NCI-H2029 (cell line): ENCODE measurements at places on chromosomes 11 and 22.

- no peak for DNase-seq
Measured at GRCh38 chr11:81825346-81825745, 908.3 kb downstream of the FAM181B start.

- no peak for DNase-seq
Measured at GRCh38 chr11:92480499-92480898, 255.9 kb downstream of the FAT3 start.

- no peak for DNase-seq
Measured at GRCh38 chr11:6734616-6735015, 37.2 kb downstream of the OR2AG2 start.

DNA sequence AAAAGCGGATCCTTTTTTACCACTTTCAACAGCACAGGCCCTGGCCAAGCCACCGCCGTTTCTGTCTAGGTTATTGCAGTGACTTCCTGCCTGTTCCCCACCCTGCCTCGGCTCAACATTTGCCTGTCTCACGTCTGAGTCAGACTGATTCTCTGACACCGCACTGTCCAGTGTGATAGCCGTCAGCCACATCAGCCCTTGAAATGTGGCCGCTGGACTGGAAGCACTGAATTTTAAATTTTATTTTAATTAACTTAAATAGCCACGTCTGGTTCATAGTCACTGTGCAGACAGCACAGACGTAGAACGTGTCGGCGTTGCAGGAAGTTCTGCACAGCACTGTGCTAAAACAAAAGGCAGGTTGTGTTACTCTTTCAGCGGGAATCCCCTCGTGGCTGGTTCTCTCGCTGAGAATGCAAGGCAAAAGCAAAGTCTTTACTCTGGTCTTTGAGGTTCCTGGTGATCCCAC lies 56.3 kb upstream of the ADSL start:
- DNase-seq, result no peak

- DNase-seq, result no peak
Measured at GRCh38 chr22:41928593-41929417, 2.2 kb upstream of the TNFRSF13C start.

DNA sequence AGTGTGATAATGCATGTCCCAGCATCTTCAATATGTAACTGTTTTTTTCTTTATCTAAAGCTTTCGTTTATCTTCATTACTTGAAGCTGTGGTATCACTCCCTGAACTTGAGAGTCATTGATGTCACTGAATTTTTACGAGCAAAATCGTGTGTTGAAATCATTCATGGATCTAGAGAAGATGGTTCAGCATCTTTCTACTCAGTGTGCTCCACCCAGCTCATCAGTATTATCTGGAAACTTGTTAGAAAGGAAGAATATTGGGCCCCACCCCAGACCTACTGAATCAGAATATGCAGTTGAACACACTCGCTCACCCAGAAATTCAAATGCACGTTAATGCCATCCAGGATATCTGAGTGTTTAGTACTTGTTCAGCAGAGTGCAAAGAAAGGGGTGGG lies 8.3 kb downstream of the CDON start:
- DNase-seq, result no peak

- DNase-seq, result no peak
Measured at GRCh38 chr11:35914816-35915215, 29.0 kb upstream of the LDLRAD3 start.

GRCh38 chr11:3905080-3905953 lies 49.9 kb downstream of the STIM1 start:
- DNase-seq, result no peak

DNA sequence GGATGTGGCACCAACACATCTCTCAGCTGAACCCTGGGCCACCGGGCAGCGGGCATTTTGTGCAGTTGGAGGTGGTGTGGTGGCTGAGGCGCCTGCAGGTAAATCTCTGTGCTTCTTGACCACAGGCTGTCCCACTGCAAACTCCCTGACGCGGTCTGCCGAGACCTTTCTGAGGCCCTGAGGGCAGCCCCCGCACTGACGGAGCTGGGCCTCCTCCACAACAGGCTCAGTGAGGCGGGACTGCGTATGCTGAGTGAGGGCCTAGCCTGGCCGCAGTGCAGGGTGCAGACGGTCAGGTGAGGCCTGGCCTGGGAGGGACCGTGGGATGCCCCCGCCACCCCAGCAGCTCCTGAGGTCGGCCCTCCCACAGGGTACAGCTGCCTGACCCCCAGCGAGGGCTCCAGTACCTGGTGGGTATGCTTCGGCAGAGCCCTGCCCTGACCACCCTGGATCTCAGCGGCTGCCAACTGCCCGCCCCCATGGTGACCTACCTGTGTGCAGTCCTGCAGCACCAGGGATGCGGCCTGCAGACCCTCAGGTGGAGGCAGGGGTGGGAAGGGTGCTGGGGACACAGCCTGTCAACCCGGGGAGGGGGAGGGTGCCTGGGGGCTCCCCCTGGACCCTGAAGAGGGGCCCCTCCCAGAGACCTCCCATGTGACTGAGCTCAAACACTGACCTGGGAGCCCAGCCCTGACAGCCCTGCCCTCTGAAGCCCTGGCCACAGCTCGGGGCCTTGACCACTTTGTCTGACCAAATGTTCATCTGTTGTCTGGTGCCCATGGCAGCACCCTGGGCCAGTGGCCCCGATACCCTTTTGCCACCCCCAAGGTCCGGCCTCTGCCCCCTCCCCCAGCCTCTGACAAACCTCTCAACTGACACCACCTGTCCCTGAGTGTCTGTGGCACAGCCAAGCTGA lies 4.6 kb upstream of the PGGHG start:
- DNase-seq, result no peak

GRCh38 chr22:47284360-47284759 lies 521.9 kb downstream of the TBC1D22A start:
- DNase-seq, result no peak

DNA sequence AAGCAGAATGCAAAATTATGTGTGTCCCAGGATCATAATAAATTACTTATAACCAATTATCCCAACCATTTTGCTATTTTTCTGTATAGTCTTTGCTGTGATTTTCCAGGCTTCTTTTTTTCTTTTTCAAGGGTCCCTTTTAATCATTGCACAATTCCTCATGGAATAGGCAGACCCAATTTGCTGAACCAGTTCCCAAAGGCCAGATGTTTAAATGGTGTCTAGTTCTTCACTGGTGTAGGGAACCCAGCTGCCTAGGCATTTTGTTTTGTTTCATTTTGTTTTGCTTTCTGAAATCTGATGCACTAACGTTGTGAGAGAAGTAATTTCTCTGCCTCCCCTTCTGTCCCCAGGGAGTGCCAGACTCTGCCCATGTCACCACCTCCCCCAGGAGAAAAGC lies 60.4 kb downstream of the CHST1 start:
- DNase-seq, result no peak

GRCh38 chr11:44779736-44780520 lies 53.2 kb downstream of the TSPAN18 start:
- no peak for DNase-seq

DNA sequence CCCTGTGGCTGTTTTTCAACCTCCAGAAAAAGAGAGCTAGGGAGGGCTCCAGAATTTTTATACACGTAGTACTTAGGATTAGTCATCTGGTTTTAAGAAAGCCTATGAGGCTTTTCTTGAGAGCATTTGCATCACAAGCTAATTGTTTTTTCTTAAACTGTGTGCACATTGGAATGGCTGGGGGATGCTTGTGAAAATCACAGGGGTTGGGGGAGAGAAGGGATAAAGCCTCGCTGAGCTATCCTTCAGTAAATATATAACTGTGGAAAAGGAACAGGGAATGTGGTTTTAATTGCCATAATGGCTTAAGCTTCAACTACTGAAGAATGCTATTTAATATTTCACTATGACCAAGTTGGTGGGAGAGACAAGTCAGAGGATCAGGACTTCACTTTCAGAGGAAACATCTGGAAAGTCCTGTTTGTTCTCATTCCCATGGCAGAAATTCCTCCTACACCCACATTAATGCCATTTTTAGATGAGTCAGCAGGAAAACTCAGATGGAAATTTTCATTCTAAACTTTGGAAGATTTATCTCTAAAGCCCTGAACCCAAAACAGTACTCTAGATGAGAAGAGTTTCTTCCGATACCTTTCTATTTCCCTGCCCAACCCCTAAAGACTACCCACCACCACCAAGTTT lies 591.3 kb downstream of the LRRC4C start:
- DNase-seq, result no peak

- DNase-seq, result peak; percentile 46
Measured at GRCh38 chr22:40024201-40025061, 29.7 kb downstream of the FAM83F start.

DNA sequence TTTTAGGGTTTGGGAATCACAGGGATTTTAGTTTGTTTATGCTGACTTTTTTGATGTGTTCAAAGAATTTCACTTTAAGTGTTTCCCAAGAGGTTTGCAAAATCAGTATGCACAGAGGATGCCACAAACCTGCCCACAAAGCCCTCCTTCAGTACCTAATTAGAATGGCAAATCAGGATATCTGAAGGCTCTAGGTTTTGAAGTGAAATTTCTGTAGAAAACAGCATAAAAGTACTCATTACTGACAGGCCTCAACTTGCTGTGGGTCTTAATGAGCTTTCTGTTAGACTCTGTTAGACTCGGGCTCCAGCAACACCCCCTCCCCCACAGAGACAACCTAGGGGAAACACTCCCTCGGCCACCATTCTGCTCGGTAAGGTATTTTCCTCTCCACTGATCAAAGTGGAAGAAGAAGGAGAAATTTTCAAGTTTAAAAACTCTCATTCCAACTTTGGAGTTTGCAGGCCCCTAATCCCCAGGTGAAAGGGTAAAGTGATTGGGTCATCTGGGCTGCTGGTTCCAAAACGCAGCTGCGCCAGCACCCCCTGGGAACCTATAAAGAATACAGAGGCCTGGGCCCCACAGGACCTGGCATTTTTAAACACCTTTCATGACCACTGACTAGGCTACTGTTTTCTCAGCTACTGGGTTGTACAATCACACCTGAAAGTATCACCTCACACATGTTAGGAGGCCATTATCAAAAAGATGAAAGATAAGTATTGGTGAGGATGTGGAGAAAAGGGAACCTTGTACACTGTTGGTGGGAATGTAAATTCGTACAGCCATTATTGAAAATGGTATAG lies 67.5 kb downstream of the PLEKHA7 start:
- DNase-seq, result no peak

GRCh38 chr11:112734207-112734606 lies 227.0 kb upstream of the NCAM1 start:
- no peak for DNase-seq

GRCh38 chr11:10918698-10919097 lies 60.8 kb upstream of the ZBED5 start:
- no peak for DNase-seq

DNA sequence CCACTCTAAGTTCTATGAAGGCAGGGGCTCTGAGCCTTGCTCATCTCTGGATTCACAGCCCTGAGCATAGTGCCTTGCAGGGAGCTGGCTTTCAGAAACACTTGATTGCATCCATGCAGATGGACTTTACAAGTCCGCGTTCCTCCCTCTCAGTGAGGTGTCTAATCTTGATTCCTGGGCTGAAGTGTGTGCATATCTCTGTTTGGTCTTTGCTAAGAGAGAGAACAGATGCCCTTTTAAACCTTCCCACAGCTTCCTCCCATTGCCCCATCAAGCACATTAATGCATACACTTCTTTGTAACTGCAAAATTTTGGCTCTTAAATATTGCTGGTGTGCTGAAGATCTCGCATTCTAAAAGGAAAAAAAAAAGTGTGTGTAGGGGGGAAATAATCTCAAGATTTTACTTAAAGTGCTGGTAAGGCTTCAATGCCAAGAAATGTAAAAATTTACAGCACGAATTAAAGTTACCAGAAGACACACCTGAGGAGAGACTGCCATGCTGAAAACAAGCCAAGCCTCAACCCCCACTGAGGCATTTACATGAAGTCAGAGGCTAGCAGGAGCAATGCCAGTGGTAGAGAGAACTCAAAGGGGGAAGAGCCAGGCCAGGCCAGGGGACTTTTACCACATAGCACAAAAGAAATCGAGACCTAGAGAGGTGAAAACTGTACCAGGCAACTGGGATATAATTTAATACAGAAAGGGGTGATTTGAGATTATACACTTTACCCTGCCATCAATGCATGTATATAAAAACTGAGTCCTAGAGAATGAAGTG lies 492.1 kb downstream of the SOX6 start:
- DNase-seq, result no peak

DNA sequence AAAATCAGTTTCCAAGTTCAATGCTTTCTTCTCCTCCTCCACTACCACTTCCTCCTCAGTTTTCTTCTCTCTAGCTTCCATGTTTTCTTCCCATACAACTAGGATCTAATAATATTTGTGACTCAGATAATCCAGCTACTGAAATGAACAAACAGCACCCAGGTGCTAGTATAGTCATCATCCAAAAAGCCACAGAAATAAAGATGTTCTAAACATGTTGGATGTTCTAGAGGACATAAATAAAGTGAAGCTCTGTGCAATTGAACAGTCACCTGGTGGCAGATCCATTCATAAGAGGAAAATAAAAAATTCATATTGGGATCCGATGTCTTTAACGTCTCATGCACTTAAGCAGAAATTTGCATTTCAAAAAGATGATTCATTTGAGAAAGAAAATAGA lies 142.8 kb downstream of the ENTHD1 start:
- DNase-seq, result no peak

GRCh38 chr11:62830904-62831519 lies 839 bp downstream of the STX5 start:
- no peak for DNase-seq

DNA sequence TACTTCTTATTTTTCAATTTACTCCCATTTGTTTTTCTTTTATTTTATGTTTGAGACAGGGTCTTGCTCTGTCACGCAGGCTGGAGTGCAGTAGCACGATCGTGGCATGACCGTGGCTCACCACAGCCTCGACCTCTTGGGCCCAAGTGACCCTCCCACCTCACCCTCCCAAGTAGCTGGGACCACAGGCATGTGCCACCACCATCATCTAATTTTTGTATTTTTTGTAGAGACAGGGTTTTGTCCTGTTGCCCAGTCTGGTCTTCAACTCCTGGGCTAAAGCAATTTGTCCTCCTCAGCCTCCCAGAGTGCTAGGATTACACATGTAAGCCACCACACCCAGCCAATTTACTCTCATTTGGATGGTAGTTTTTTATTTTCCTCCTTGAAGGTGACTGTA lies 679.3 kb upstream of the CCDC179 start:
- no peak for DNase-seq

DNA sequence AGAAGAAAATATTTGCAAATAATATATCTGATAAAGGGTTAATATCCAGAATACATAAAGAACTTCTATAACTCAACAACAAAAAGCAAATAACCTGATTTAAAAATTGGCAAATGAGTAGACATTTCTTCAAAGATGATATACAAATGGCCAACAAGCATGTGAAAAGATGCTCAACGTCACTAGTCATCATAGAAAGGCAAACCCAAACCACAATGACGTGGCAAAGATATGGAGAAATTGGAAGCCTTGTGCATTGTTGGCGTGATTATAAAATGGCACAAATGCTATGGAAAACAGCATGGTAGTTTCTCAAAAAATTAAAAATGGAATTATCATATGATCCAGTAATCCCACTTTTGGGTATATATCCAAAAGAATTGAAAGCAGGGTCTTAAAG lies 466.3 kb downstream of the TBC1D22A start:
- DNase-seq, result no peak
